ENCODE measurements at places on chromosomes 1 and 21.

GRCh38 chr21:41133874-41134522 lies 34.0 kb upstream of the BACE2 start:
- peak; percentile 44 for DNase-seq

- DNase-seq = no peak
Measured at GRCh38 chr1:223405507-223405906, 12.3 kb downstream of the CCDC185 start.

DNA sequence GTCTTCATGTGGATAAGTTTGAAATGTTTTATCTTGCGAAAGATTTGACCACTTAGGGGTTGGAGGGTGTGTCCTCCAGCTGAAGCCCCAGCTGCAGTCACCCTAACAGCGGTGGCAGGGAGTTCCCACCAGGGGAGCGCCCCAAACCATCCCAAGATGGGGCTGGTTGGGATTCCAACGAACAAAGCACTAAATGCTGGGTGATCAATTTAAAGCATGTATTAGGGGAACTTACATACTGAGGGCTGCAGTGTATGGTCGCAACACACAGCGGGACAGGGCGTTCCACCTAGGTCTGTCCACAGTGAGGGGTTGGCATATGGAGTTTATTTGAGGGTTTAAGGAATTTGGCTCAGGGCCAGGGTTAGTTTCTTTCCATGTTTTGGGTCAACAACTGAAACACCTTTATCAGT lies 26.3 kb downstream of the SLC37A1 start:
- no peak for DNase-seq

DNA sequence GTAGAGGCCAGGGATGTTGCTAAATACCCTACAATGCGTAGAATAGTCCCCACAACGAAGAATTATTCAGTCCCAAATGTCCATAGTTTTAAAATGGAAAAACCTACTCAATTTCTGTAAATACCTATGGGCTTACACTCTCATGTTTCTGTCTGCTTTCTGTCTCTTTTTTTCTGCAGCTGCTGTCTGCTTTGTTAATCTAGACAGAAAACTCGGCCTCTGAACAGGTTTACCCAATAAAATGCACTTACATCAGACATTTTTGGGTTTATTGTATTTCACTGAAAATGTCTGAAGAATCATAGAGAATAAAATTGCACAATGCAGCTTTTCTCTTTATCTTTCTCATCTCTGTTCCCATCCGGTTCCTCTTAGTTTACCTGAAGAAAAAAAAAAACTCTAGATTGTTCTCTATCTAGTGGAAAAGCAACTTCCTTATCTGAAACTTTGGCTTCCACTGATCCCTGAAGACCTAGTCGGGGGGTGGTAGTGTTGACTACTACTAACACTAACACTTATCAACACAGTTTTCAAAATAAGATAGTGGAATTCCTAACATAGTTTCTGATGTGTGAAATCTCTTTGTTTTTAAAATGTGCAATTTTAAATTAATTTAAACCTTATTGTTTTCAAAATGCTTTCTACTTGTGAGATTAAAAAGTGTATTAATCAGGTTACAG lies 76.9 kb upstream of the CCDC190 start:
- DNase-seq = no peak

- no peak for DNase-seq
Measured at GRCh38 chr1:200628223-200628881, 7.8 kb upstream of the KIF14 start.

- no peak for DNase-seq
Measured at GRCh38 chr1:109404838-109405237, 7.1 kb upstream of the SORT1 start.

DNA sequence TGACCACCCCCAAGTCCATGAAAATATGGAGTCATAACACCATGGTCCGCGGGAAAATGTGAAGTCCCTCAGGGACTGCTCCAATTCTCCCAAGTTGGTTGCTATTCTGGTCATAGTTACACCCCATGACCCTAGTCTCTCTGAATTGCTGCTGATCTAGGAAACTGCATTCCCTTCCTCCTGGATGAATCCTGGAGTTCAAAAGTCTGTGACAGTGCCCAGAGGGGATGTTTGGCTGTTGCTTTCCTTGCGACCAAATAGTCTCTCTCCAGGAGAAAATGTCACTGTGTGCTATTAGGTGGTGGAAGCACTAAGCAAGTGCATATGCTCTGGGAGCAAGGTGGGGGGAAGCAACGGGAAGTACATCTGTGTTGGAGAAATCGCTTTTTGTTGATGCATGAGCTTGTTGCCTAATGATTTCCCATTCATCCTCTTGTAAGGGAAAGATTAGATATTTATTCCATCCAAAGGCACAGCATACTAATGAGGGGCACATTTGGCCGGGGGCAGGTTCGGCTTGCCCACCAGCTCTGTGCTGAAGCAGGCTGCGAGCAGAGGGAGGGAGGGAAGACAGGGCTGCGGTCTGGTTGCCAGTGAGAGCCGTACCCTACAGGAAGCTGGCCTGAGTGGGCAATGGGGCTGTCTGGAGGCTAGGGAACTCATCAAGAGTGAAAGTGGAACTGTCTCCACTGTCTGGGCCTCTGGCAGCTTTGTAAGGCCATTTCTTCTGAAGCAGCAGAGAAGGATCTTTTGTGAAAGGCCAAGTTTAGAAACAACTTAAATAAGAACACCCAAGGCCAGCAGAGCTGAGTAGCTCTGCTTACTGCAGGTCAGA lies 27.2 kb downstream of the SYT6 start:
- DNase-seq = no peak

- DNase-seq = no peak
Measured at GRCh38 chr1:53913352-53914033, 19.5 kb downstream of the DIO1 start.

DNA sequence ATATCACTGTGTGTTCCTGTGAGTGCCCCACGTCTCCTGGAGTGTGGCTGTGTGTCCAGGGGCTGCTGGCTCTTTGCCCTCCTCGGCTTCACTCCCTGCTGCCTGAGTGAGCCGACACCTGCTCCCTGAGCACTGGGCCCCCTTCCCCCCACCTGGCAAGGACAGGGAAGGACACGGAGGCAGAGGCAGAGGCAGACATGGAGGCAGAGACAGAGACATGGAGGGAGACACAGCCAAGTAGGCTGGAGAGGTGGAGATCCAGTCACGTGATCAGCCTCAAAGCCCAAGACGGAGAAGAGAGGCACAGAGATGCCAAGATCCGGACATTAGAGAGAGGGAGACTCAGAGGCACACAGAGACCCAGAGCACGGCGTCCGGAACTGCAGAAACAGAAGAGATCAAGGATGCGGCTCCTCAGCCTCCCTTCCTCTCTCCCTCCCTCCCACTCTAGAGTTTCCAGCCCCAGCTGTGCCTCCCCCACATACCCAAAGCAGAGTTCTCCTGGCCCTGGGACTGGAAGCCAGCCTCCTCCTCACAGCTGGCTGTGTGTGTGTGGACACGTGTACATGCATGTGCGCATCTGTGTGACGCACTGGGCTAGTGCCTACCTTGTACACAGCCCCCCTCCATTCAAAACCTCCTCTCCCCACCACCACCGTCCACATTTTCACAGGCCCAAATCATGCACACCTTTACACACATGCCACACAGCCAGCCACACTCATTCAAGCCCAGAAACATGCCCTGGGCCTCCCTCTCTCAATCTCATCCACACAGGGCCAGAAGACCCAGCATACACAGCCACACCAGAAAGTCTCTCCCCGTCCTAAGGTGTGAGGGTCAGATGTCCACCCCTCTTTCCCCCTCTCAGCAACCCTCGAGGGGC lies 39.1 kb upstream of the WASF2 start:
- DNase-seq = peak; percentile 78

DNA sequence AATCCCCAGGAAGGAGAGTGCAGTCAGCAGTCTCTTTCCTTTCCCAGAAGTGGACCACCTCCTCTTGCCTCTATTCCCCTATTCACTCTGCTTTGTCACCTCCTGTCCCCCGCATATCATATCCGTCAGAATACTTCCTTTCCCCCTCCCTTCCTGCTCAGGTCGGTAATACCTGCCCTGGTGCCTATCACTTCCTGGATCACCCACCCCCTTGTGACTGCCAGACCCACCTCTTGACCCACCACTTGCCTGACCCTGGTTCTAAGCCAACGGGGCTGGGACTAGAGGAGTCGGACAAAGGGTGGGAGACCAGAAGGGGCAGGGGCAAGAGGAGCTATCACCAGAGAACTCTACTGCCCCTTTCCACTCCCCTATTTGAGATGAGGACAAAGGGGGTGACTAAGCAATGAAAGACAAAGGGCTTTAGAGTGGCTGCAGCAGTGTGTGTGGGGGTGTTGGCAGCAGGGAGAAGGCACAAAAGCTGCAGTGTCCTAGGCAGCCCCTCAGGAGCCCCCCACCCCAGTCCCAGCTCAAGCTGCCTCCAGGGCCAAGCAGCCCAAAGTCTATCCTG lies 1.7 kb upstream of the ADAMTS4 start:
- DNase-seq = no peak

- no peak for DNase-seq
Measured at GRCh38 chr1:226596531-226597165, 48.1 kb downstream of the STUM start.

Data from NCI-H510A treated with DMSO at 0.1 percent for 48 hours (cell line).